ENCODE measurements at places on chromosomes 4 and X.

- no peak for DNase-seq
Measured at GRCh38 chr4:168734703-168735678, 238.1 kb downstream of the PALLD start.

DNA sequence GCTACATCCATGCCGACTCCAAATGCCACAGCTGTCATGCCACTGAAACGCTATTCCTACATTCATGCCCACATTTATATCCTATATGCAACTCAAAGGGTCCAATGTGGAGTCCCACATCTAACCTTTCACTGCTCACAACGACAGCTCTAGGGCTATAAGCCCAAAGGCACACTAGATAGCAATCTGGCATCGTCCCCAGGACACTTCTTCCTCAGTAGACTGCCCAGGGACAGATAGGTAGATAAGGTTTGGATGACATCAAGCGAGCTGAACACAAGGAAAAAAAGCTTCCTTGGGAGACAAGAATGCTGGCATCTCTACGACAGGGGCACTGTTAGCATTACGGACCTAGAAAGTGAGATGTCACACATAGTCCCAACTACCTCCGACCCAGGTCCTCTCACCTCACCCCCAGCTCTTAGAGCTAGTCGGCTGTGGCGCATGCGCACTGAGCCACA lies 685 bp downstream of the RAB9B start:
- no peak for DNase-seq

GRCh38 chrX:45952030-45952429 lies 593.2 kb downstream of the ZNF674 start:
- DNase-seq = no peak

GRCh38 chr4:183332447-183332846 lies 10.2 kb upstream of the CLDN24 start:
- DNase-seq = no peak

GRCh38 chr4:164192844-164193243 lies 561.1 kb upstream of the SMIM31 start:
- no peak for DNase-seq

- no peak for DNase-seq
Measured at GRCh38 chr4:66223068-66223703, 552.9 kb upstream of the EPHA5 start.

- DNase-seq = no peak
Measured at GRCh38 chrX:9668537-9668936, 97.1 kb downstream of the GPR143 start.
